ENCODE measurements at places on chromosomes 16 and 17.
A peak's percentile ranks its signal among the peaks of the same experiment; 100 is the strongest.

GRCh38 chr16:81520560-81521135 is 76.0 kb downstream of the CMIP start:
- no peak for DNase-seq

DNA sequence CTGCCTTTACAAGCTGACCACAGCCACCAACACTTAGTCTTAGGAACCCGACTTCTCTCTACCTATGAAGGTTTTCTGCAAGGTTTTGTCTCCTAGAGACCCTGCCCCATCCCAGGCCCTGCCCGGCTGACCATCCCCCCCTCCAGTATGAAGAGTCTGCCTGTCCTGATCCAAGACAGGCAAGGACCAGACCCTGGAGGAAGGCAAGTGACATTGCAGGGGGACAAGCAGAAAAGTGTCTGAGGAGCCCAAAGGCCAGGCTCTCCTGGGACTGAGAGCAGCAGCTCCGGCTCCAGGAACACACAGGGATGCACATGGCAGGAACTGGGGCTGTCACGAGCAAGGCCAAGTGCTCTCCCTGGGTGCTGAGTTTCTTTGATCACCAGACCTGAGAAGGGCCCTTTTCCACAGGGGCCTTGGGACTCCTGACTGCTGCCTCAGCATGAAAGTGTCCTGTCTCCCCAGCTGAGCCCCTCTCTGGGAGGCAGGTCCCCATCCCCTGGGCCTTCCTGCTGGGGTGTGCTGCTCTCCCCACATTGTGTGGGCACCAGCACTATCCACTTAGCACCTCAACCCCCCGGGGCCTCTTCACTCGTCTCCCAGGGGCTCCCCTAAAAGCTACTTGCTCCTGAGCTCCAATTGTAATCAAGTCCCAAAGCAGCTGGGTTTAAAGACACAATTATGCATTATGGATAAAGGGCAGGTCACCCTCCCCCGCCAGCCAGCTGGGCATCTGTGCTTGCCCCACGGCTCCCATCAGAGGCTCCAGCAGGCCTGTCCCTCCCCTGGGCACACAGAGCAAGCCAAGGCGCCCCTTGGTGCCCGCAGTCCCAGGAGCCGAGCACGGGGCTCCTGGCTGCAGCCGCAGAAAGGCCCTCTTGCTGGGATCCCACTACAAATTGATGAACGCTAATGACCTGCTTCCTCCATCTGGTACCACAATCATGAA is 11.6 kb upstream of the CACNG4 start:
- DNase-seq, result no peak

DNA sequence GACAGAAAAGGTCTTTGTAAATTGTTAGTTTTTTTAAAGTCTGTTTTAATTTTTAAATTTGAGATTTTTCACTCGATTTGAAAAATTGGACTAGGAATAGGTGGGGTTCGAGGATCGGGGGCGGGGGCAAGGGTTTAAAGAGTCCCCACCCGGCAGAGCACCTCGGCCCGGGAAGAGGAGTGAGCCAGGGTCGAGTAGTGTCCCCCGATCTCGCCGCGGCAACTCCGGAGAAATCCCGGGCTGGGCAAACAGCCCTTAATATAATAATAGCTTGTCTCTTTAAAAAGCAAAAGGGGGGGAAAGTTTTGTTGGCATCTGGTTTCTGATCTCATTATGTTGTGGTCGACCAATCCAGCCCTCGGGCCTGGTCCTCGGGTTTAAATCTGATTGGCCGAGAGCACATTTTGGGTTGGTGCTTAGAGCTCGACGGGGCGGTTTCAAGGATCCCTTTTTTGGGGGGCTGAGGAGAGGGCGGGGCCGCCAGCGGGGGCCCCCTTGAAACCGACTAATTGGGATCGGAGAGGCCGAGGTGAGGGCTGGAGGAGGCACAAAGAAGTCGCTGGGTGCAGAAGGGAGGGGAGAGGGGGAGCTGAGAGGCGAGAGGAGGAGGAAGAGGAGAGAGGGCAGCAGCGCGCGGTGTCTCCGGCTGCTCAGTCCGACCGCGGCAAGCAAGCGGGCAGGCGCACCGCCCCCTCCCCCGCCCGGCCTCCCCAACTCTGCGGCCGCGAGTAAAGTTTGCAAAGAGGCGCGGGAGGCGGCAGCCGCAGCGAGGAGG is at the start of gene FZD2:
FZD2 (plus strand) TSS at position 653 of the 775 bp plus-strand sequence. CDS start 205 bp downstream, outside the sequence.
- DNase-seq, result peak; percentile 54

DNA sequence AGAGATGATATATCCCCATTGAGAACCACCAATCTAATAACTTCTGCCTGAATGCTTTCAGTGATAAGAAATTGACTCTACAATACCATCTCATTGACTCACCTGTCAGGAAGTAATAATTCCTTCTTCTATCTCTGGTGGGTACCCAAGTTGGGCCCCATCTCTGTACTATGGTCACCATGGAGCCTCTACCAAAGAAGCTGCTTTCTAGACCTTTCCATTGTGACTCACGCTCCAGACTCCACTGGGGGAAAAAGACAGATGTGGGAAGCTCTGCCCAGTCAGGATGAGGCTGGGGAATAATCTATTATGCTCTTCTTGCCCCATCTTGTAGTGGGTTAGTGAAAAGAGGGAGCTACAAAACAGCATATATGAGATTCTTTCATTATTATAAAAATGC is 100.4 kb downstream of the COPRS start:
- DNase-seq, result no peak

DNA sequence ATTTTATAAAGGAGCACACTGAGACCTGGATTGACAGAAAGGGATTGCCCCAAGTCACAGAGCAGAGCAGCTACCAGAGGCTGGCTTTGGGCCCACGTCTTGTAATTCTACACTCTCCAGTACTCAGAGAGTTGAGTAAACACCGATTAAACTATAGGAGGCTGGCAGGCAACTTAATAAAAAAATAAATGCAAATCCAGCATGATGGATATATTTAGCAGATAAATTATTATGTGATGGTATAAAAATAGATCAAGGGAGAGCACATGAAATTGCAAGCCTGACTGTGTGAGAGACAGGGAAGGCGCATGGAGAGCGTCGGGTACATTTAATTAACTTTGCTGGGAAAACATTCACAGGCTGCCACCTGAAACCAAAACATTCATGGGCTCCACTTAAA is 87.7 kb upstream of the CCL2 start:
- DNase-seq, result no peak

GRCh38 chr17:21166595-21167210 is 39.9 kb downstream of the DHRS7B start:
- DNase-seq, result no peak

DNA sequence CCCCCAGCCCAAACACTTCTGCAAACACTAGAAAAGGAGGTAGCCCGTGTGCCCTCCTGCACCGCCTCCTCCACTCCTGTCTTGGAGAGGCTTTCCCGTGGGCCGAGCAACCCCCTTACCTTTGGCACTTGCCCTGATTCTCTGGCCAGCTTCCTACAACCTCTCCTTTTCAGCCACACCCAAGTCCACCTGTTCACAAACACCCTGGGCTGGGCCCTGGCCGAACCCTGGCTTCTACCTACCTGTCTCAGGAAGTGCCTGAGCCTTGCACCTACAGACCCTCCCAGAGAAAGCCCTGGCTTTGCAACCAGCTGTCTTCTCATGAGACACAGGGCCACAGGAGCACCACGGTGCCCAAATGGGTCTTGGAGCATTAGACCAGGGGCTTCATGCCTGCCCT is 2.0 kb upstream of the ANTKMT start:
- no peak for DNase-seq

- DNase-seq, result no peak
These were observed 49.8 kb downstream of the TMEM100 start for GRCh38 chr17:55672585-55673501.

DNA sequence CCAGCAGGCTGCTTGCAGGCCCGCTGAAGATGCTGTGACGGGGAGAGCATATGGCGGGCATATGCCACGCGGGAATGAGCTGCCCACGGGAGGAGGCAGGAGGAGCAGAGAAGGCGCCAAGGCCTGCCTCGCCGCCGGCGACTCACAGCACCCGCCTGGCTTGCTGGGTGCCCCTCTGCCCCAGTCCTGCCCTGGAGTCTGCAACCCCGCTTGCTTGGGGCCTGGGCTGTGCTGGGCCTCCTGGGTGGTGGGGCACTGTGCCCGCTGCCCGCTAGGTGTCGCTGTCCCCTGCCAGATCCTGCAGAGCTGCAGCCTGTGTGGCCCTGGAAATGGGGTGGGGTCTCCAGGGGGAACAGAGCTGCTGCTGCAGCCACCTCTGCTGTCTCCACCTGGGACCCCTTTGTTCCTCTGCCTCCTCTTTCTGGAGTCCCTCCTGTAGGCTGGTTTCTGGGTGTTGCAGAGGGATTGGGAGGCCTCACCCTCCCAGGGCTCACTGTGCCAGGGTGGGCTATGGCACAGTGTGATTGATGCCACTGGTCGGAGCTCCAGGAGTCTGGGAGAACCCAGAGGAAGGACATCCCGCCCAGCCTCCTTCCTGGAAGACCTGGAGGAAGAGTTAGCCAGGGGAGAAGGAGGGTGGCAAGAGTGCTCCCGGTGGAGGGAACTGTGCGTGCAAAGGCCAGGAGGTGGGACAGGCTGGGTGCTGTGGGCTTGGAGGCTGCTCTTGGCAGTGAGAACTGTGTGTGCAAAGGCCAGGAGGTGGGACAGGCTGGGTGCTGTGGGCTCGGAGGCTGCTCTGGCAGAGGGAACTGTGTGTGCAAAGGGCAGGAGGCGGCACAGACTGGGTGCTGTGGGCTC is 141.0 kb upstream of the CIBAR2 start:
- peak; percentile 72 for DNase-seq

DNA sequence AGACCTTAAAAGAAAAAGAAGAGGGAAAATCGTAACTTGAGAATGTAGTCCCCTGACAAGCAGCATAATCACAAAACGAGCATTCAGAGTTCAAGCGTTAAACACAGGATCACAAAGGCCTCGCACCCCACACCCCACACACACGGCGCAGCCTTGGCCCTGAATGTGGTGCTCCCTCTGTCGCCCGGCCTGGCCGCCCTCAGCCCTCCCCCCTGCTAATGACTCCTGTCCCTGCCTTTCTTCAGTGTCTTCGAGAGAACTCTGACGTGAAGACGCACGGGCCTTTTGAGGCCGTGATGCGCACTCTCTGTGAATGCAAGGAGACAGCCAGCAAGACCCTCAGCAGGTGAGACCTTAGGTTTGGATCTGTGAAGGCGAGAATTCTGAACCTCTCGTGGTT is 47.5 kb upstream of the ENDOV start:
- no peak for DNase-seq

DNA sequence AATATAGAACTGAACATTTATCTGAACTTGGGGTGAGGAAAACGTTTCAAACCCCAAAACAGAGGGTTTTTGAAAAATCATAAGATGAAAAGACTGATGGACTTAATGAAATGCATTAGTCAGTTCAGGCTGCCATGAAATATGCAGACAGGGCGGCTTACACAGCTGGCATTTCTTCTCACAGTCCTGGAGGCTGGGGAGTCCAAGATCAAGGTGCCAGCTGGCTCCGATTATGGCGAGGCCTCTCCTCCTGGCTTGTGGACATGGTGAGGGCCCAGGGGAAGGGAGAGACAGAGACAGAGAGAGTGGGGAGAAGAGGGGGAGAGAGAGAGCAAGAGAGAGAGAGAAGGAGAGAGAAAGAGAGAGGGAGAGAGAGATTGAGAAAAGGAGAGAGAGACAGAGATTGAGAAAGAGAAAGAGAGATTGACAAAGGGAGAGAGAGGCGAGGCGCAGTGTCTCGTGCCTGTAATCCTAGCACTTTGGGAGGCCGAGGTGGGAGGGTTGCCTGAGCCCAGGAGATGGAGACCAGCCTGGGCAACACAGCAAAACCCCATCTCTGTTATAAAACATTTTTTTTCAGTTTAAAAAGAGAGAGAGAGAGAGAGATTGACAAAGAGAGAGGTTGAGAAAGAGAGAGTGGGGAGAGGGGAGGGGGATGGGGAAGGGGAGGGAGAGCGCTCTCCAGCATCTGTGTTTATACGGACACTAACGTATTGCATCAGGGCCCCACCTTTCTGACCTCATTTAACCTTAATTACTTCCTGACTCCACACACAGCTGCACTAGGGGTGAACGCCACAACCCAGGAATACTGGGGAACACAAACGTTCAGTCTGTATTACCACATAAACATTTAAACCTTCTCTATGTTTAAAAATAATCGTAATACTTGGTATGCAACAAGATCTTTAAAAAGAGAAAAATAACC is 24.6 kb upstream of the RPH3AL start:
- DNase-seq, result no peak

GRCh38 chr17:35750526-35751395 is 2.3 kb downstream of the GAS2L2 start:
- DNase-seq, result no peak

DNA sequence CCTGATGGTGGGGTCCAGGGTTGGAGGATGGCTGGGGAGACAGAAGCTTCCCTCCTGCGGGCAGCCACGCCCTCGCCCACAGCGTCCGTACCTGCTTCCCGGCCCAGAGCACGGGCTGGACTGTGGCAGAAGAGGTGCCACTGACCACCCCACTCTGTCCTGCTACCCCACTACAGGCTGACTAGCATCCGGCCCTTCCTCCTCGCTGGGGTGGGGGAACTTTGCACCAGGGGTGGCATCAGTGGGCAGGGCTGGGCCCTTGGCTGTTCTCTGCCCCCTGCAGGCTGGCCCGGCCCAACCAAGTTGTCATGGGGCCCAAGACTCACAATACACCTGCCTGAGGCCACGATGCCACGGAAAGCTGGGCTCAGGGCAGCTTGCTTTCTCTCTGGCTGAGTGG is 73.0 kb downstream of the KLHDC4 start:
- no peak for DNase-seq

DNA sequence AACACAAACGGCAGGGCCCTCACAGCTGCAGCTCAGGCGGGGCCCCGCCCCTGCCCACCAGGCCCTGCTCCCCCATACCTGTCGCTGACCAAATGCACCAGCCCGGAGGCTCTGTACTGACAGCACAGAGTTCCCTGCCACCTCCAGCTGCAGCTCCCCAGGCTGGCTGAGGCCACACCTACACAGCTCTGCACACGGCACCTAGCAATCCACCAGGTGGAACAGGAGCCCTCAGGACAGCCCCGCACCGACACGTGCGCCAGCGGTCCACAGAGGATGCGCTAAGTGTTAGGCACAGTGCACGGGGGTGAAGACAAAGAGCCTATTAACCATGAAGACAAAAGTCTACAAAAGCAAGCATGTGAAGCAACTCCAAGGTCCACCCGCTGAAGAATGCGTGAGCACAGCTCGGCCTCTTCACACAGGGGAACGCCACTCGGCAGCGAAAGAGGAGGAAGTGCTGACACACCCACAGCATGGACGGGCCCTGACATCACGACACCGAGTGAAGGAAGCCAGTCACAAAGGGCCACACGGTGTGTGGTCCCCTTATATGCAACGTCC is 5.4 kb downstream of the ZCCHC14 start:
- DNase-seq, result peak; percentile 48

GRCh38 chr16:31460582-31461002 is 1.3 kb downstream of the ARMC5 start:
- DNase-seq, result no peak

- no peak for DNase-seq
These were observed 296.5 kb downstream of the SLC39A11 start for GRCh38 chr17:72795941-72796340.

- DNase-seq, result peak; percentile 80
These were observed 4.2 kb downstream of the METRNL start for GRCh38 chr17:83083368-83084201.

- DNase-seq, result no peak
These were observed 1.1 kb upstream of the HOXB7 start for GRCh38 chr17:48611681-48612455.

GRCh38 chr16:84137287-84137686 is 7.7 kb downstream of the HSDL1 start:
- no peak for DNase-seq

All from activated CD4-positive, alpha-beta memory T cell treated with anti-CD3 and anti-CD28 coated beads for 36 hours (primary cell).